ENCODE measurements at places on chromosomes 1 and 21.

DNA sequence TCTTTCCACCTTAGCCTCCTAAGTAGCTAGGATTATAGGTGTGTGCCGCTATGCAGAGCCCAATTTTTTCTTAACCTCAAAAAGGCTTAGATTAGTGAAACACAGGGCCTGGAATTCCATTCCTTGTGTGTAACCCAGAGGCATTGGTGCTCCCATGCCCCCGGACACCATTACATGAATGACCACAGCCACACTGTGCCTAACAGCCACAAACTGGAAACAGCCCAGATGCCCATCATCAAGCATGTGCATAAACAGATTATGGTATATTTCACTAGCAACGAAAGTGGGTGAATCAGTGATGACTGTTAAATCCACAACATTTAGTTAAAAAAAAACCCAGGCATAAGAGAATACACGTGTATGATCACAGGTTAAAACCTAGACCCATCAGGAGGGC lies 24.4 kb downstream of the ADAM30 start:
- DNase-seq = no peak

- DNase-seq = no peak
Measured at GRCh38 chr1:162405800-162406199, 6.1 kb downstream of the SH2D1B start.

- DNase-seq = no peak
Measured at GRCh38 chr1:6500544-6501278, 9.2 kb upstream of the PLEKHG5 start.

- DNase-seq = no peak
Measured at GRCh38 chr21:42403611-42404231, at the start of gene UBASH3A. Gene UBASH3A, plus strand, starts transcription at chr21:42403902. Its CDS starts 44 bp downstream, at chr21:42403946.

DNA sequence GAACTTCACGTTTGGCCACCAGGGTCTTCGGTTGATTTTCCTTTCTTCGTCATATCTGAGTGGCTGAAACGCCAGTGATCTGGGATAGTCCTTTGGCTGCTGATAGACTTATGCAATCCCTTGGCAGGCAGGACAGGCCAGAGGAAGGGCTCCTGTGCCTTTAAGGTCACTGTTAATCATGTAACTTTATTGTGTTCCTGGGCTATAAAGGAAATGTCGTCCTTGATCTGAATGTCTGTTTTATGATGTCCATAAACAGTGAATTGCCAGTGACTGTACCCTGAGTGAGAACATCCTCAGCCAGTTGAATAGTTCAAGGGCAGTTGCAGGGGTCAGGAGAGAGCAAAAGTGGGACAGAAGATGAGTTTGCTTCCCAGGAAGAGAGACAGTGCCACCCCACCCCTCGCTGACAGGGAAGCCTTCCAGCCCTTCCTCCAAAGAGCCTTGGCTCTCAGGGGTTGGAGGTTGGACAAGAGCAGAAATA lies 68.0 kb downstream of the PDE9A start:
- no peak for DNase-seq

DNA sequence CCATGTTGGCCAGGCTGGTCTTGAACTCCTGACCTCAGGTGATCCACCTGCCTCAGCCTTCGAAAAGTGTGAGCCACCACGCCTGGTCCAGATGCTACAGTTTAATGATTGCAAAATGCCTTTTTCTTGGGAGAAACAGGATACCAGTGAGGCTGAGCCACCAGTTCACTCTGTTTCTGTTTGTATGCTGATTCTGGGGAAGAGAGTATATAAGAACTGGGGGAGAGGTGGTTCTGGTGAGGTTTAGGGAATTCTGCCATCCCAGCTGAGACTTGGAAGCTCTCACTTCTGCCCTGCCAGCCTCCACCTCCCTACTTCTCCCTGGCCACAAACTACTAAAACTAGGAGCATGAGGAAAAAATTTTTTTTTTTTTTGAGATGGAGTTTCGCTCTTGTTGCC lies 8.1 kb upstream of the PMF1 start:
- no peak for DNase-seq

- no peak for DNase-seq
Measured at GRCh38 chr1:214014730-214015129, 27.0 kb downstream of the PROX1 start.

- DNase-seq = no peak
Measured at GRCh38 chr1:11525151-11525505, 46.2 kb downstream of the DISP3 start.

GRCh38 chr1:204288021-204288588 lies 71.6 kb downstream of the PLEKHA6 start:
- peak; percentile 72 for DNase-seq

- DNase-seq = no peak
Measured at GRCh38 chr1:186925881-186926669, 97.3 kb downstream of the PLA2G4A start.

DNA sequence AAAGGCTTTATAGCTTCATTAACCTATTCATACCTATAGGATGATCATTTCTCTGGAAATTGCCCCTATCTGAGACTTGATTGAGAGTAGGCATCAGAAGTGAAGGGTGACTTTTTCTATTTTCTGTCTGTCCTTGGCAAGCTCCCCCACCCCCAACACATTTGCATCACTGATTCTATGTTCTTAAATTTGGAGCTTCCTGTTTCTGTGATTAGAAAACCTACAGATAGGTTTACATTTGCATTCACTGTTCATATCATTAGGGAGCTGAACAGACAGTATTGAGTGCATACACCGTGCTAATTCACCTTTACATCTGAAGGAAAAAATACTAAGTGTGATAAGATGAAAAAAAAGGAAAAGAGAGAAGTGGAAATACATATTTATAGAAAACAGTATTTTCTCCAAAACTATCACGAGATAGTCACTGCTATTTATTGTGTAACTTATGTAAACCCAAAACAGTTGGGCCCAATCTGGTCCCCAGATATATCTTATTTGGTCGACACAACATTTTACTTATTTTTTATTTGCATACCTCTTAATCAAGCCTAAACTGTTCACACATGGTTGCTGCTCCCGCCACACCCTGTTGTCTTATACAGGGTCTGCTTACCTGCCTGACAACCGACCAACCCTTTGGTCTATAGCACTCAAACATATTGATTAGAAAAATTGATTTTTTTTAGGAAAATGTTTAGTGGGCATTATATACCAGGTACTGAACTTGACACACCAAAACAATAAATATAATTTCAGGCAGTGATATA lies 218.8 kb downstream of the NTNG1 start:
- DNase-seq = no peak

GRCh38 chr21:45518742-45519141 lies 23.5 kb downstream of the SLC19A1 start:
- DNase-seq = no peak

DNA sequence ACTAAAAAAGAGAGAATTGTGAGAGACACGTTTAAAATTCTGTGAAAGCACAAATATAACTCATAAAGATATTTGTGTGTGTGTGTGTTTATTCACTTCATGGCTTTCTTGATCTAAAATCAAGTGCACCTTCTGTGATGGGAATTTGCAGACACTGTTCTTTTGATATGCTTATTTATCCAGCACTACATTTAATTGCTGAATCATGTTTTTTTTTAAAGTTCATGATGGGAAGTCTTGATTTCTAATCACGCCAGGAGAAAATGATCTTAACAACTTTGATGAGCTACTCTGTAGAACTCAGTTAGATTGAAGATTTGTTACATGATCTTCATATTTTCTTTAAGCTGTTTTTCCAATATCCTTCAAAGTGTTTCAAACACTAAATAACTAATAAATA lies 35.0 kb downstream of the KCNT2 start:
- DNase-seq = no peak

DNA sequence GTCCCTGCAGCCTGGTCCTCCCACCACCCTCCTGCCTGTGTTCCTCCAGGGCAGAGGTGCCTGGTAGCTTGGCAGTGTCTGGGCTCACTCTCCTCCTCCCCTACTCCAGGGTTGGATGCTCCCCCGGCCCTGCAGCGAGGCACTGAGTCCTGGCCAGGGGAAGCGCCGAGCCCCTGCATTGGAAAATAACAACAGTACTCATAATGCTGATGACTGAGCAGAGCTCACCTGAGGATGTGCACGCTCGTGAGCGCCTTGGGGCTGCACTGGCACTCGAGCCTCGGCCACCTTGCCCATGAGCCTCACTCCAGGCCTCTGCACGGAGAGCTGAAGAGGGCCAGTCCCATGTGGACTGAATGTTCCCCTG lies 6.0 kb upstream of the ACTRT2 start:
- DNase-seq = no peak

DNA sequence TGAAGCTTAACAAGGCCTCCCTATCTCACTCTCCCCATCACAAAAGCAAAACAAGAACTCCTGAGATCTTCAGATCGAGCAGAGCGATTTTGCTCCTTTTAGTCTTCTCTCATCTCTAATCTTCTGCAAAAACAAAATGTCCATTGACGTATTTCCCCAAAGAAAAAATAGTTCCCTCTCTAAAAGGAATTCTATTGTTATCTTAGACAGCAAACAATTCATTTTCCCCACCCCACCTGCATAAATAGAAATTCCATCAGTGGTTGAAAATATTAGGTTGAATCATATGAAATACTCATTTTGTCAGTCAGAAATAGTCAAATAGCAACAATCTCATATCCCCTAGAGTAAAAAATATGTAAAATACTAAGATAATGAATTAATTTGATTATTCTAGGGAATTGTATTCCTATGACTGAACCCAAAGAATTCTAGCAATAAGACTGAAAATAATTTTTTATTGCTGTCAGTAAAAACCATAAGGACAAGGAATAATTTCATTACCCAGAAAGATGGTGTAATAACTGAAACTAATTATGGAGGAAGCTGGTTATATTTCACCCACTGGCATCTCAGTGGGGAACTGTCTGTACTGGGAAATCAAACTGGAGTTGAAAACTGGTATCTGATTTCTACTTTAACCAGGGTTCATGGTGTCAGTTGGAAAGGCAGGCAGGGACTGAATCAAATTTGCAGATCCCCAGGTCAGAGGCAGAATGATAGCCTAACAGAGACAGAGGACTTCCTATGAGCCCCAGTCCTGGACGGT lies 51.3 kb downstream of the RHOU start:
- DNase-seq = no peak

GRCh38 chr1:12547586-12548225 lies 70.3 kb downstream of the DHRS3 start:
- DNase-seq = no peak

- DNase-seq = no peak
Measured at GRCh38 chr1:203669739-203670138, 43.1 kb downstream of the ATP2B4 start.

GRCh38 chr21:44540741-44541288 lies 820 bp upstream of the KRTAP10-1 start:
- DNase-seq = no peak

DNA sequence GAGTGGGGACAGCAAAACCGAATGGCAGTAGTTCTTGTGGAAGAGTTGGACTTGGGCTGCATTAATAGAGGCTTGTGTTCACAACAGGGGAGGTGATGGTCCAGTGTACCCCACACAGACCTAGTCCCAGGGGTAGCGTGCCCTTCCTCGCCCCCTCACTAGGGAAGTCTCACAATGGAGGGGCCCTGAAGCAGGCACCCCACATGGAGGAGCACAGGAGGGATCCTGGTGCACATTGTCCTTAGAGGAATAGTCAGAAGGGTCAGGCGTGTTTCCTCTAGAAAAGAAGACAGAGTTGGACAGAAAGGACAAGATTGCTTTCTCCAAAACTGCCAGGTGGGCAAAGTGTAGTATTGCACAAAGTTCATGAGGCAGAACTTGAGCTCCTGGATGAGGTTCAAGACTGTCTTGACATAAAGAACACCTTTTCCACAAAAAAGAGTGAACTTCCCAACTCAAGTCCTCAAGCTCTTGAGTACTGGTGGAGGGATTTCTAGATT lies 23.3 kb downstream of the ETNK2 start:
- DNase-seq = no peak

- DNase-seq = peak; percentile 99
Measured at GRCh38 chr1:35557118-35557610, at the start of gene KIAA0319L. Gene KIAA0319L, minus strand, starts transcription at chr1:35557403. Its CDS starts 2,912 bp downstream, at chr1:35554491.

GRCh38 chr1:202615501-202616354 lies 94.5 kb downstream of the SYT2 start:
- DNase-seq = no peak

GRCh38 chr1:227947676-227948492 lies at the start of gene WNT9A:
Gene WNT9A, minus strand, starts transcription at chr1:227947932. Its CDS starts 45 bp downstream, at chr1:227947887.
- no peak for DNase-seq

- DNase-seq = no peak
Measured at GRCh38 chr1:114386129-114387009, 124.6 kb downstream of the TRIM33 start.

GRCh38 chr1:212520299-212520698 lies 87.6 kb downstream of the NENF start:
- DNase-seq = no peak

GRCh38 chr1:155342842-155343241 lies 22.1 kb downstream of the RUSC1 start:
- DNase-seq = no peak

GRCh38 chr21:37665230-37666024 lies 250.8 kb downstream of the KCNJ6 start:
- no peak for DNase-seq

DNA sequence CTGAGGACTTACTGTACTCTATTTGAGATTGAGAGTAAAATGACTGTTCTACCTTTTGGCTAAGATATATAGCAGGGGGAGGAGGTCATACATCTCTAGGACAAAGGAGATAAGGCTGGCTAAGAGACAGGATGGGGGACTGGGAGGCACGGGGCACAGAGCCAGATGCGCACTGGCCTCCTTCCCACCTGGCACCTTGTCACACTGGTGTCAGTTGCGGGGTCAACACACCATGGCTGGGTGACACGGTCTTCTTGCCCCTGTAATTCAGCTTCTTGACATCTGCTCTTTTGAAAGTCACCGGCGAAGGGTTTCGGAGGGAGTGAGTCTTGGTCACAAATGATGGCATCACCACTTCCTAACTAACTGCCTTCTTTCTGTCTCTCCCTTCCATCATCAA lies 177.3 kb downstream of the ZSCAN20 start:
- no peak for DNase-seq

GRCh38 chr1:79215311-79215710 lies 208.8 kb upstream of the ADGRL4 start:
- no peak for DNase-seq

- DNase-seq = no peak
Measured at GRCh38 chr1:212002536-212002935, 32.8 kb downstream of the INTS7 start.

GRCh38 chr1:71232786-71233185 lies 152.0 kb upstream of the ZRANB2 start:
- DNase-seq = no peak

- DNase-seq = no peak
Measured at GRCh38 chr1:230985711-230986110, 6.8 kb downstream of the ARV1 start.

DNA sequence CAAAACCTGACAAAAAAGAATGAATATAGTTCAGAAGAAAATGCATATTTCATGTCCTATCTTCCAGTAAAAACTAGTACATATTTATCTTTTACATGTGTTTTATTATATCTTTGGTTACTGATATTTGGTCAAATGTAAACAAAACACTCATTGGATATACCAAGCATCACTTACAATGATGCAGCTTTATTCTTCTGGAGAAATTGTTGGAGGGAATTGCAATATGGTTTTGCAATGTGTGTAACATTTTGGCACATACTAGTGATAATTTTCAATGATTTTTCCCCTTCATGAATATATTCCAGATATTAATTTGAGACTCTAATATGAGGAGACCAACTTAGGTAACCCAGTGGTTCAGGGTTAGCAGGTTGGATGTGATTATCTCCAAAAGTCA lies 146.1 kb downstream of the ZC3H11B start:
- DNase-seq = no peak

GRCh38 chr1:173205146-173206051 lies 1.7 kb downstream of the TNFSF4 start:
- DNase-seq = no peak

Measured in retina (tissue), 1 donor.